ENCODE measurements at places on chromosomes 6 and 20.
A peak's percentile ranks its signal among the peaks of the same experiment; 100 is the strongest.

DNA sequence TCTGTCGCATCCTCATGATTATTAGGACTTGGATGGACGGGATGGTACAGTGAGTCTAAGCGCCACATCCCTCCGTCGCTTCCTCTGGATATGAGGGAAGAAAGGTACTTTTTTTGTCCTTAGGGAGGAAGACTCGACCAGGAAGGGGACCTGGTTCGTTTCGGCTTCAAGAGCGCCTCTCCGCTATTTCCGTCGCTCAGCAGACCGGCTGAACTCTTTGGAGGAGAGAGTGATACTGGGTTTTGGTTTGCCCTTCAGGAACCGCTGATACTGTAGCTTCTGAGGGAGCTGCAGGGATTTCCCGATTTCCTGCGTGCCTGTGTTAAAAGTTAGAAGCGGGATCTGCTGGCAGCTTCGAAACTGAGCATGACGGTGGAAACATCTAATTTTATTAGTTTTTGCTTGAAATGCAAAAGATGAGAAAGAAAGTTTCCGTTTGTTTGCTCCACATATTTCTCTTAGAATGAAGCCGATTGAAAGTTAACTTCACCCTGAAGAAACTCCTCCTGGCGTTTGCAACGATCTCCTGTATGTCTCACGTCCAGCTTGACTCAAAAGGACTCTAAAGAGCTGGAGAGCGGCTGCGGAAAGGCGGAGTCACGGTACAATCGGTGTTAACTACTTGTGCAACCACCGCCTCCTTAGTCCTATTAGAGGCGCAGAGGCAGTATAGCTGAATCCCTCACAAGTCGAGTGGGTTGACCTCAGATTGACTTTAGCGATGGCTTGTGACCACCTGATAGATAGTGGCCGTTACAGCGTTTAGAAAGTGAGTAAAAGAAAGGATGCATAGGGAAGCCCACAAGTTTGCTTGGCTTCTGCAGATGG is 129.4 kb downstream of the TRIM27 start:
- DNase-seq, result no peak

GRCh38 chr6:46993846-46994245 is 48.3 kb downstream of the ADGRF1 start:
- no peak for DNase-seq

GRCh38 chr6:99287523-99287922 is 62.0 kb downstream of the FAXC start:
- DNase-seq, result no peak

GRCh38 chr6:71393981-71394432 is 105.4 kb downstream of the OGFRL1 start:
- no peak for DNase-seq

- no peak for DNase-seq
These were observed 237.2 kb upstream of the PRND start for GRCh38 chr20:4484379-4484997.

GRCh38 chr6:46555129-46555528 is 63.9 kb upstream of the RCAN2 start:
- DNase-seq, result no peak

DNA sequence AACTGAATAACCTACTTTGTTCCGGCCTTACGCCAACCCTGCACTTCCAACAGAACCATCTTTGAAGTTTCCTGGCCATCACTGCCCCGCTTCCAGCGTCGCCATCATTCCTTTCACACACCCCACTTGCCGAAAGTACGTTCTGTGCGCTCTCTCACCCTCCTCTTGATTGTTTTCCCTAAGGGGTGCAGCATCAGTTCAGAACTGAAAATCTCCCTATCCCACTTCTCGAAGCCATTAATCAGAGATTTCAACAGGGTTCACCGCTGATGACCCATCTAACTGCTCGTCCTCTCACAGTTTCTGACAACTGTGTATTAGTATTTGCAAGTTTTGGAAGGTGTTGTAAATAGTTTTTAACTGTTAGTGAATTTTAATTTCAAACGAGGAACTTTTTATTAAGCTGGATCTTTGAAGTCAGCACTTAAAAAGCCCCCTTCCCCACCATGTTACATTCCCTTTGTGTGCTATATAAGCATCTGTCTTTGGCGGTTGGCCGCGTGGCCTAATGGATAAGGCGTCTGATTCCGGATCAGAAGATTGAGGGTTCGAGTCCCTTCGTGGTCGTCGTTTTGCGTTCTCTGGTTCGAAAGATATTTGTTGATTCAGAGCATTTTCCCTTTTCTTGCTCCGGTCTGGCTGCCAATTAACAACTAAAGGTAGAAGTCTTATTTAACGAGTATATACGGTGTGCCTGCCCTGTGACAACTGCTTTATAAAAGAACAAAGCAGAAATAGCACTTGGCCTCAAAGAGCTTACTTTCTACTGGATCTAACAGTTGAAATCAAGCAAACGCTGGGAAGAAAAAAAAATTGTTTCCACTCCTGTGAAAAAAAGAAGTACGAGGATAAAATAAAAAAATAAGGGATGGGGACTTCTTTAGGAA is 42.6 kb downstream of the TRIM27 start:
- peak; percentile 34 for DNase-seq

DNA sequence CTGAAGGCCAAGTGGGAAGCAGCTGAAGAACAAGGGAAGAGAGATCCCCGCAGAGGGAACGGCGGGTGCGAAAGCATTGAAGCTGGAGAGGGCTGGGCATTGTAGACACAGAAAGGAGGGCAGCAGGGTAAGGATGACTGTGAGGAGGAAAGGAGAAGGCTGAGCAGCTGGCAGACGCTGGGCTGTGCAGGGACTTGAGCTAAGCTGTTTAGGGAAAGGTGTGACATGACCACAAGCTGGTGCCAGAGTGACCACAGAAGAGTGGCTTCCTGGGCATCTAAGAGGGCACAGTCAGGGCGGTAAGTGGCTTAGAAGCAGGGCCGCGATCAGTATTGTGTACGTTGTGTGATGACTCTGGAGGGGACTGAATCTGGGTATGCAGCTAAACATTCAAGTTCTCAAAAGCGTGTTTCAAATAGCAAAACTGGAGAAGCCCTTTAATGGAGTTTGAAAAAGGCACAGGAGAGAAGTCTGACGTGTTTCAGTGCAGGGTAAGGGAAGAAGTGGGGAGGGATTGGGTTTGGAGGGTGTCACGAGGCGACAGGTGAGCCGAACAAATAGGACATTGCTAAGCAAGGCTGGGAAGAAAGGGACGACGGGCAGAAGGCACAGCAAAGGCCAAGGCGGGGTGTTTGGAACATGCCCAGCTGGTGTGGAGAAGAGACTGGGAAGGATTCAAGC is 46.1 kb upstream of the ARFGEF2 start:
- DNase-seq, result no peak

GRCh38 chr6:79070206-79070825 is 7.7 kb downstream of the PHIP start:
- no peak for DNase-seq

- DNase-seq, result no peak
These were observed 6.9 kb downstream of the ZMYND8 start for GRCh38 chr20:47349365-47350180.

DNA sequence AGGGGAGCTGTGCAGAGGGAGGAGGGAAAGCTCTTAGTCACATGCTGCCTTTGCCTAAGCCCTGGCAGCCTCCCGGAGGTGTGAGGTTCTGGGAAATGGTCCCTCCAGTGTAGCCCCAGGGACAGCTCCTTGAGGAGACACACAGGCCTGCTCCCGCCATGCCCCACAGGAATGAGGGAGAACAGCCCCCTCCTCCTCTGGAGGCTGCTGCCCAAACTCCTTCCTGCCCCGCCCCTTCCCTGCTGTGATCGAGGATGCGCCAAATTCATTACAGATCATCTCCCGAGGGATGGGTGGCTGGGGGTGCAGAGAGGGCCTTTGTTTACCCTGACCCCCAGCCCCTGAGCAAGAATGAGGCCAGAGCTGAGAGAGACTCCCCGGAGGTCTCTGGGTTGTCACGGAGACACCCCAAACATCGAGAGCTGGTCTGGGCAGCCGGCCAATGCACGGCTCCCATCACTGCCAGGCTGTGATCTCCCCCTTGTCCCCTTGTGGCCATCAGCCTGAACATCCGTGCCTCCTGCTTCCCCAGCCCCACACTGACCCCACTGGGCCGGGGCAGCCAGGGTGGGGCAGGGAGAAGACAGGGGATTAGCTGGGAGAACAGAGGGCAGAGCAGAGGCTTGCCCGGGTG is 8.4 kb downstream of the CYP21A2 start:
- DNase-seq, result no peak

GRCh38 chr20:8943631-8944030 is 125.3 kb upstream of the PLCB4 start:
- no peak for DNase-seq

GRCh38 chr6:169445661-169446581 is 192.3 kb upstream of the THBS2 start:
- no peak for DNase-seq

DNA sequence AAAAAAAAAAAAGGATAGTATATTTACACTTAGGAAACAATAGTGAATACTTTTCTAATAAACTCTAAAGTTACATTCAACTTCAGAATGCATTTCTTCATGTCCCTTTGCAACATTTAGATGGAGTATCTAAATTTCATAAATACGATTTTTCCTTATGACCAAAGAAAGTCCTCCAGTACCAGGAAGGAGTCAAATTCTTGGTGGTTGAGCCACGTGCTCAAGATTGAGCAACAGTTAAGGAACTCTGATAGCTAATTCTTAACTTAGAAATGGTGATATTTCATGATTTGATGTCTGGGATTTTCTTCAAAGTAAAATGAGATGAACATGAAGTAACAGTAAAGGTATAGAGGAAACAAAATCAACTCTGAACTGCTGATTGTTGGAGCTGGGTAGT is 92.7 kb downstream of the SASH1 start:
- no peak for DNase-seq

GRCh38 chr20:47929368-47930115 is 144.3 kb upstream of the SULF2 start:
- DNase-seq, result no peak

GRCh38 chr6:33277663-33278391 is 904 bp downstream of the B3GALT4 start:
- DNase-seq, result no peak

DNA sequence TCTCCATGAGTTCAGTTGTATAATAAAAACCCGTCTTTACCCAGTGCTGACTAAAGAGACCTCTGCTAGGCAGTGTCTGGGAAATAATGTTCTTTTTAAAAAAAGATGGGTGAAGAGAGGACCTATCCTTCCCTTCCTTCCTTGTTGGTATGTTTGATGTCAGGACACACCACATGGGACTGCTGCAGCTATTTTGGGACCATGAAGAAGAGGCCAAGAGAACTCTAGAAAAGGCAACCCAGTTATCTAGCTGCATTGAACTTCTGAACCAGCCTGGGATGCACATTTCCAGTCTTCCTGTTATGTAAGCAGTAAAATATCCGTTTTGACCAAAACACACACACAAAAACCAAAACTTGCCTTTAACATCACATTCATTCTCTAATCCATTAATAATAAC is 77.3 kb downstream of the RFX6 start:
- no peak for DNase-seq

DNA sequence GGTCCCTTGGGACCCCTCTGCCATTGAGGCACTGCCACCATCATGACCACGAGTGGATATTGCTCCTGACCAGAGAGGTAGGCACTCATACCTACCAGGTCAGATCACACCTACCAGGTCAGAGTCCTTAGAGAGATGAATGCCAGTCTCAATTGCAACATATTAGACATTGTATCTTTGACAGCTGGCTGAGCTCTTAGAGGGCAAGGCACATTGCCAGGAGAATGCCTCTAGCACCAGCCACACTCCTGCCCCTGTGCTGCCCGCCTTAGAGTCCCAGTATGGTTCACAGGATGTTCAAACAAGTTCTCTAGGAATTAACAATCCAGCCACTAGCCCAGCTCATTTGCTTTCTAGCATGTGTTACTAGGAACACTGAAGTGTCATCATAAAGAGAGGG is 65.9 kb downstream of the TMEM244 start:
- DNase-seq, result no peak

DNA sequence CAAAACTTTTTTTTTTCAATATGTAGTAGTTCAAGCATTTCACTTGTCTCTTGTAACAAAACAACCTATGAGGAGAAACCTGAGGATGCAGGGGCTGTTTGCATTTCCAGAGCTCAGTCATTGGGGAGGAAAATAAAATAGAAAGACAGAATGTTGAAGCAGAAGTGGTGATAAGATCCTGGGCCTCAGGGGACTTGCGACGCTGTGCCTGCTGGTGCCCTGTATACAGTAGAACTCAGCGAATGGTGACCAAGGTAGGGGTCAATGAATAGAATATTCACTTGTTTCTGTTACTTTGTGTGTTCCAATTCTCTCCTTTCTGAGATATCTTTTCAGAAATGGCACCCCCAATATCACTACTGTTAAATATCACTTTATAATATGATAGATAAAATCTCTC is 271.6 kb downstream of the FARS2 start:
- DNase-seq, result no peak

DNA sequence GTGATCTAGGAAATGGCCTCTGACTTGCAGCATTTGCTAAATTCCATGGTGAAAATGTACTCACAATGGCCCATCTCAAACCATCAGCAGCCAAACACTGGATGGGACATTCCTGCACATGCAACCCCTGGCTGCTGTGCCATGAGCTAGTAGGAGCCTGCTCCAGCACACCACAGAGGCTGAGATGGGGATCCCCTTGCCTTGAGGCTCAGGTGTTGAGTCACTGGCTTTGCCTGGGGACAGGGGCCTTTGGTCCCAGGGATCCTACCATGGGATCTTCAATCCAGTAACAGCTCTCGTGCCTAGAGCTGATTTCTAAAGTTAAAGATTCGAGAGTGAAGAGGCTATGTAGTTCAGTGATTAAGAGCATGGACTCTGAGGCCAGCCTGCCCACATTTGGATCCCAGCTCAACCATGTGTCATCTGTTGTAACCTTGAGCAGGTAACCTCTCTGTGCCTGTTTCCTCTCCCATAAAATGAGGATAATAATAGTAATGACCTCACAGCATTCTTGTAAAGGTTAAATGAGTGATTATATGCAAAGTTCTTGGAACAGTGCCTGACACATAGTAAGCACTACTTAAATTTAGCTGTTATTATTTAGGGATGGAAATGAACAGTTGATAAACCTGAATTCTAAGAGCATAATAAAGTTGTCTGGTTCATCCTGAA is 16.4 kb downstream of the FOXQ1 start:
- no peak for DNase-seq

DNA sequence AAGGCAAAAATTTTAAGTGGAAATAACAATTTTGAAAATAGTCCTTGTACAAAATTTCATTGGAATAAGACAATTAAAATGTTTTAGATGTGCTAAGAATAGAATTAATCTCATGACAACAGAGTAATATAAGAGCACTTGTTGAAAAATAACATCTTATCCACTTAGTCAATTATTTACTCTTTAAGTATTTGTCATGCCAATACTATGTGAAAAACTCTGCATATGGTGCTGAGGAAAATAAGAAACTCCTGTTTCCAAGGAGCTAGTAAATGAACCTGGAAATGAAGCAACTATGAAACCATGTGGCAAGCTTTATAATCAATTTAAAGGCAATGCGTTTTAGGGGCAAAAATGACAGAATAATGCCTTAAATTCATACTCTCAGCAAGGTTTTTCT is 42.7 kb upstream of the HCRTR2 start:
- DNase-seq, result no peak

DNA sequence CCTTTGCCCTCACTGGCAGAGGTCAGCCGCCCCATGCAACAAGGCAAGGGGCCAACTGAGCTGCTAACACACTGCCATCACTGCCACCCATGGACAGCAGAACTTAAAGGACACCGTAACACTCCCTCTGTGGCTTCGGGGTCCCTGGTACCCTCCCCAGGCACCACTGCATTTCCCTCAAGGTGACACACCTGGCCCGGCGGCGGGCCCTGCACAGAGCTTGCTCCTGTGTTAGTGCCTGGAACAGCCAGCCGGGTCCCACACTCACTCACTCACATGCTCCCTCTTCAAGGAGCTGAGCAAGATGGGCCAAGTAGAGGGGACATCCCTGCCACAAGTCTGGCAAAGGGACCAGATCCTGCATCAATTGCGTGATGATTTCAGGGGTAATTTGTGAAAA is 126.5 kb upstream of the SOX4 start:
- no peak for DNase-seq
